ENCODE measurements at places on chromosomes 11 and 22.

- DNase-seq = no peak
Measured at GRCh38 chr11:100823360-100823759, 136.3 kb downstream of the ARHGAP42 start.

GRCh38 chr22:43153899-43154298, 2.5 kb downstream of the TSPO start:
- no peak for DNase-seq

DNA sequence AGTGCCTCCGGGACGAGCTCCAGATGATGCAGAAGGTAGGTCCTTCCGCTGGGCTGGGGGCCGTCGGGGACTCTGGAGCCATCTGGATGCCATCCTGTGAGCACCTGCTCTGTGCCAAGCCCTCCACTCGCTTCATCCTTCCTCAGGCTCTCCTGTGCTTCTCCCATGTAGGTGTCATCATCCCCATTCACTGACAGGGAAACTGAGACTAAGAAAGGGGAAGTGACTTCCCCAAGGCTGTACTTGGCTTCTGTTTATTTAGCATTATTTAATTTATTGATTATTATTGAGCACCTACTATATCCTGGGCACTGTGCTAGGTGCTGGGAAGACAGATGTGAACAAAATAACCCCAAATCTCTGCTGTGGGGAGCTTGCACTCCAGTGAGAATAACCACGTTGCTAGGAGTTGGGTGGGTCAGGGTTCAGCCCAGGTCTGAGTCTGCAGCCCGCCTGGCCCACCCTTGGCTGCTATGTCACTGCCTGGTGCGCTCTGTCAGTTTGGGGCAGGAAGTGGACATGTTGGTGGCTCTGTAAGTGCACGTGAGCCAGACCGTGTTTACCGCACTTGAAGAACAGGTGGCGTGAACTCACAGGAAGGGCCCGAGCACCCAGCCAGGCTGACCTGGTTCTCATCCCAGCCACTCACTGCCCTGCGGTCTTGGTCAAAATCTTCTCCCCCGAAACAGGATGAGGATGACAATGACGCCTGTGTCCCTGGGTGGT, 35.9 kb upstream of the GCAT start:
- no peak for DNase-seq

DNA sequence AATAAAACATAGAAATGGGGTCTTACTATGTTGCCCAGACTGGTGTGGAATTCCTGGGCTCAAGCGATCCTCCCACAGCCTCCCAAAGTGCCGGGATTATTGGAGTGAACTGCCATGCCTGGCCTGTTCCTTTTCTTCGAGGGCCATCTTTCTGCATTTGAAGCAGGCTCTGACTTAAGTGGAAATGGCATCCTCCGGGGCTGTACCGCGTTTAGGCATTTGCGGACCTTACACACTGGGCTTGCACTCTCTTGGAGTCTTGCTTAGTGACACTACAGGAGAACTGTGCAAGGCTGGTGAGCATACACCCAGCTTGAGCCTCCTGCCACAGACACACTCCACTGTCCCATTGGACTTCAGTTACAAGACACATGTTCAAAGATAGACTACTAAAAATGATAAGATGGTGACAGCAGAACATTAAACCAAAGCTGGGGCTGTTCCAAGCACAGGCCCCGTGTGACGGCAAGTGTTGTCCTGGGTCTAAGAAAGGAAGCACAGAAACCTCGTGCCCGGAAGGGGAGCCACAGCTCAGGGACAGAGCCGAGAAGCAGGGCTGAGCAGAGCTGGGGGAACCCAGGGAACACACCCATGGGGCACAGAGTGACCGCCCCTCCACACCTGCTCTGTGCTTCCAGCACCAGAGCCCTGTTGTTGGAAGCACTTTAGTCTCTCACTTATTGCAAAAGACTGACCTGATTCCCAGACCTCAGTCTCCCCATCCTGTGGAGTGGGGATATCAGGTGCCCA, 59.0 kb upstream of the SHANK2 start:
- DNase-seq = no peak

DNA sequence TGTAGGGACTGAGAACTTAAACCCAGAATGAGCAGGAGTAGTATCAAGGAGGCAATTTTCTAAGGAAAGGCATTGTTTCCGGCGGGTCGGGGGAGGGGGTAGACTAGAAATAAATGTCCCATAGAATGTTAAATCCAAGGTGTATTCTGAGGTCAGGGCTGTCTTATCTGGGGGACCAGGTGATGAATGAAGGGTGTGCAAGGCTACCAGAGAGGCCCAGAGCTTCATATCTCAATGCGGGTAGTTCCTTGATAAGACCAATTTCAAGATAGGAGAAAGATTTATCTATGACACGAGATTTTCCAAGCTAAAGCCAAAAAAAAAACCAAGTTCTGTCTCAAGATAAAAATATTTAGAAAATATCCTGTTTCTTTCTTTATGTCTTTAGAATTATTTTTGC, 8.3 kb upstream of the RCE1 start:
- no peak for DNase-seq

GRCh38 chr11:112398798-112399478, 138.3 kb upstream of the PLET1 start:
- no peak for DNase-seq

- peak; percentile 12 for DNase-seq
Measured at GRCh38 chr11:8328848-8329330, 65.2 kb upstream of the LMO1 start.

- DNase-seq = no peak
Measured at GRCh38 chr11:126857860-126858808, 142.4 kb downstream of the KIRREL3 start.
